ENCODE measurements at places on chromosomes 4 and X.

- H3K4me1 ChIP-seq: no peaks in the 10 kb centered on the region
- no peak overlapping the region for H3K27ac ChIP-seq
- no peaks in the 10 kb centered on the region for H3K36me3 ChIP-seq
- H3K4me3 ChIP-seq: no peak overlapping the region
- H3K27me3 ChIP-seq: no peaks in the 10 kb centered on the region
- no peak for DNase-seq
Observed at GRCh38 chr4:64969081-64969480, 559.8 kb upstream of the TECRL start.

DNA sequence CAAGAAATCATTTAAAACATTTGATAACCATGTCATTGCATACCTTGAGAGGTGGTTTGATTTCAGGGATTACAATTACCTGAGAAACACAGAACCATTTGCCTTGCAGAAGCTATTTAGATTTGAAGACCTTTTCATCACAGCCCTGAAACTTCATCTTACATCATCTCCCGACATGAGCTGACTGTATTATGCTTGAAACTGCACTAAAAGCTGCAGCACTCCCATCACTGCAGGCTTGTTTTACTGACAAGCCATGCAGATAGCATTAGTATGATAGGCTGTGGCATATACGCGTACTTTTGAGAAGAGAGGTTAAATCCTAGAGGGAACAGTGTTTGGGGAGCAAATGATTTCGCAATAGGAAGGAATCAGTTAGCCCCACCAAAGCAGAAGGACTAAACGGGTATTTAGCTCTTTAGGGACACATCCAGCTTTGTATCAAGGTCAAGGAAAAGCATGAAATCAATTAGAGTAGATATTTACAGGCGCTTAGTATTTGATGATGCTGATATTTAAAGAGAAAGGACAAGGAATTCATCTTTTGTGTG is 133.2 kb upstream of the DIAPH2 start:
- no peaks in the 10 kb centered on the region for H3K4me1 ChIP-seq
- no peak for DNase-seq
- no peaks in the 10 kb centered on the region for H3K36me3 ChIP-seq
- no peak overlapping the region for H3K27ac ChIP-seq
- no peak overlapping the region for H3K4me3 ChIP-seq

DNA sequence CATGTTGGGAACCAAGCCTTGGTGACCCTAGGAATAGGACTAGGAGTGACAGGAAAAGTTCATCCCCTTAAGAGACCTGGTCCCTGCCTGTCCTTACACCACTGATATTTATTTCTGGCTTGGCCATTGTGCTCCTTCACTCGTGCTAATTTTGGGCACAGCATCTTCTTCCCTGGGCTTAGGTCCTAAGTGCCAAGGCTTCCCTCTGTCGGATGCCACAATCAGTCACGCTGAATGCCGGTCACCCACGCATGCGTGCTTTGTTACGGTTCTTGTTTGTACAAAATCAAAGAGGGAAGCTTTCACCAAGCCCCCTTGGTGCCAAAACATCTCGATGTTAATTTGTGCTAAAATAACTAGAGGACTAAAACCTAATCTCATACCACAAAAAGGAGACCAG is 17.4 kb upstream of the MAP3K15 start:
- no peak for DNase-seq
- H3K27me3 ChIP-seq: no peaks in the 10 kb centered on the region
- no peaks in the 10 kb centered on the region for H3K4me1 ChIP-seq
- no peak overlapping the region for H3K4me3 ChIP-seq

DNA sequence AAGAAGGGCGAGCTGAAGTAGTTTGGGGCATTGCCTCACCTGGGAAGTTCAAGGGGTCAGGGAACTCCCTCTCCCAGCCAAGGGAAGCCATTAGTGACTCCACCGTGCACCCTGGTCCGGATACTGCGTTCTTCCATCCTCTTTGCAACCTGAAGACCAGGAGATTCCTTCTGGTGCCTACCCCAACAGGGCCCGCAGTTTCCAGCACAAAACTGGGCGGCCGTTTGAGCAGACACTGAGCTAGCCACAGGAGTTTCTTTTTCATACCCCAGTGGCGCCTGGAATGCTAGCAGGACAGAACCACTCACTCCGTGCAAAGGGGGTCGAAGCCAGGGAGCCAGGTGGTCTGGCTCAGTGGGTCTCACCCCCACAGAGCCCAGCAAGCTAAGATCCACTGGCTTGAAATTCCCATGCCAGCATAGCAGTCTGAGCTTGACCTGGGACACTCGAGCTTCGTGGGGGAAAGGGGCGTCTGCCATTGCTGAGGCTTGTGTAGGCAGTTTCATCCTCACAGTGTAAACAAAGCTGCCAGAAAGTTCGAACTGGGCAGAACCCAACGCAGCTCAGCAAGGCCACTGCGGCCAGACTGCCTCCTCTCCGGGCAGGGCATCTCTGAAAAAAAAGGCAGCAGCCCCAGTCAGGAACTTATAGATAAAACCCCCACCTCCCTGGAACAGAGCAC is 1039.4 kb upstream of the IGFBP7 start:
- H3K27ac ChIP-seq: no peak overlapping the region
- no peak overlapping the region for H3K4me3 ChIP-seq
- no peaks in the 10 kb centered on the region for H3K27me3 ChIP-seq
- H3K36me3 ChIP-seq: no peaks in the 10 kb centered on the region

DNA sequence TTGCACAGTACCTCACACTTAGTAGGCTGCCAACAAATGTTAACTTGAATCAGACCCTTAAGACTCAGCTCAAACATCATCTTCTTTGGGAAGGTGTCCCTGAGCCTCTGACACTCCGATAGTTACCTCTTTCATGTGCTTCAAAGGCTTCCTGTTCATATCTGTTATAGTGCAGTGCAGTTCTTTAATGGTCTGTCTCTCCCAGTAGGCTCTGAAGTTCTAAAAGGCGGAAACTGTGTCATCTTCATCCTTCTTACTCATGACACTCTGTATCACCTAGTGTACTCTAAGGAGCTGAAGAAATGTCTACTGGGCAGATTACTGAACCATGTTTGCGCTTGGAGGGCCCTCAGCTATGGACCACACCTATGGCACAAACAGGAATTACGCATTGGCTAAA is 2.1 kb upstream of the DIAPH2 start:
- H3K4me1 ChIP-seq: no peaks in the 10 kb centered on the region
- no peaks in the 10 kb centered on the region for H3K36me3 ChIP-seq
- H3K27me3 ChIP-seq: no peaks in the 10 kb centered on the region
- no peak overlapping the region for H3K27ac ChIP-seq
- H3K4me3 ChIP-seq: no peak overlapping the region
